ENCODE measurements at places on chromosomes 11 and 22.

GRCh38 chr11:74620531-74620930 lies 28.1 kb downstream of the POLD3 start:
- DNase-seq, result no peak

DNA sequence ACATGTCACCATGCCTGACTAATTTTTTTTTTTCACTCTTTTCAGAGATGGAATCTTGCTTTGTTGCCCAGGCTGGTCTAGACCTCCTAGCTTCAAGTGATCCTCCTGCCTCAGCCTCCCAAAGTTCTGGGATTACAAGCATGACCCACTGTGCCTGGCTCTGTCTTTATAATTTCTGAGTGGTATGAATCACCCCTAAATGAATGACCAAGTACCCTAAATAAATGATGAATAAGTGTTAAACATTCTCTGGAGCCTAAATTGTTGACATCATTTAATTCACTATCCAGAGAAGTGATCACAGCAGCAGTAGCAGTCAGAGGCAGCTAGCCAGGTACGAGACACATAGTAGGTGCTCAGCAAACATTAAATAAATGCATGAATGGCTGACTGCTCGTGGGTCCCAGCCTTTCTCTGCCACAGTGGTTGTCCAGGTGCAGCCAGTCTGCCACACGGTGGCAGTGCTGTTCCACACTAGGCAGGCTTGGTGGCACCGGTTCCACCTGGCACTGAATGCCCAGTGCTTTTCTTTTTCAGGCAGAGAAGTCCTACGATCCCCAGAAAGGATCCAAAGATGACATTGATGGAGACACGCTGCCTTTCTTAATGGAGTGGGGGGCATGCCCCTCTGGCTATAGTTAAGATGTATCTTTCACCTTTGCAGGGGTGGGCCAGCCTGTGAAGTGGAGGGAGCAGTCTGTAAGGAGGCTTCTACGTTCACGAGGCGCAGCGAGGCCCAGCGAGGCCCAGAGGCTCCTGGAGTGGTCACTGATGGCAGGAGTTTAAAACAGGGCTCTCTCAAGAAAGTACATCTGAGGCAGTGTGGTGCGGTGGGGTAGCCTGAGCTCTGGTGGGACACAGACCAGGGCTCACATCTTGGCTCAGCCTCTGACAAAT lies 8.7 kb upstream of the TTC12 start:
- peak; percentile 80 for DNase-seq

DNA sequence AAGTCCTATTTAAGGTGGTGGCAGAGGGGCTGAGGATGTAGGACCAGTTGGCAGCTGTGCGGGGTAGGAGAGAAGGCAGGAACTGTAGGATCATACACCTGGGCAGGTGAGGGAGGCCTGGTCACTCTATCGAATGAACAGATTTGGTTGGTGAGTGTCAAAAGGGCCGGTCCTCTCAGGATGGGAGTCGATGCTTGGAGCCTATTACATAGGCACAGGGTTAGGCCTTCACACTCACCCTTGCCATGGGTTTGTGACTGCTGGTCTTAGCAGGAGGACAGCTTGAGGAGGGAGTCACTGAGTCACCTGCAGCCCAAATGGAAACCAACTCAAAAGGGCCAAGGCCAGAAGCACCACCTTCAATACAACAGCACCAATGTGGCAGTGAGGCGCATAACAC lies 80.2 kb upstream of the NARS2 start:
- DNase-seq, result no peak

- DNase-seq, result no peak
Observed at GRCh38 chr11:133230431-133230830, 301.9 kb downstream of the OPCML start.

DNA sequence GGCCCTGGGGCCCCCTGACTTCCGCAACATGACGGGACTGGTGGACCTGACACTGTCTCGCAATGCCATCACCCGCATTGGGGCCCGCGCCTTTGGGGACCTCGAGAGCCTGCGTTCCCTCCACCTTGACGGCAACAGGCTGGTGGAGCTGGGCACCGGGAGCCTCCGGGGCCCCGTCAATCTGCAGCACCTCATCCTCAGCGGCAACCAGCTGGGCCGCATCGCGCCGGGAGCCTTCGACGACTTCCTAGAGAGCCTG lies 992 bp downstream of the LRFN4 start:
- no peak for DNase-seq

- DNase-seq, result no peak
Observed at GRCh38 chr11:8066911-8067455, 14.0 kb upstream of the TUB start.

DNA sequence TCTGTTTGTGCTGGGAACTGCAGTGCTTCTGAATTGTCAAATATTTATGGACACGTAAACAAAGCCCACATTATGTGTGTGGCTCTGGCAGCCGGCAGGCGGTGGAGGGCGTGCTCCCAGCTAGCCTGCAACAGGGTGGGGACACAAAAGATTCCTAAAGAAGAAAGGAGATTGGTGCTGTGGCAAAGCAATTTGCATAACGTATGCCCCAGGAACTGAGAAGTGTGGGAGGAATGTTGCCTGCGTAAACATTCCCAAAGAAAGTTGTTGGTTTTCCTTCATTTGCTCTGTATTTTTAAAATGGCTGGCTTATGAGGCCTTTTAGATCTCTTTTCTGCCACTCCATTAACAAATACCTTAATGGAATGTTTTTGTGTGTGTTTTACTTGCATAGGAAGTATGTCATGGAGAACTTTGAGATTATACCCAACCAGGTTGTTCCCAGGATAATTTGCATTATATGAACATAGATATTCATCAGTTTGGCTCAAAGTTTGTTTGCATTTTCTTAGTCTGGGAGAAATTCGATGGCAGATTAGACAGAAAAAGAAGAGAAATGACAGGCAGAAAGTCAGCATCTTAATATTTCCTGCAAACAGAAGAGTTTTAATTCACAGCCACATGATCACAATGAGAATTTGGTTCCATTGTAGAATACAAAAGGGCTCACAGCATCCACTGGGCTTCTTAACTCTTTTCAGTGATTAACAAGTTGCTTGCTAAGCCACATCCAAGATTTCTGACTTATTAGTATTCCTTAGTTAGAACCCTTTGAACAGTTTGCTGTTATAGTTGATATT lies 41.8 kb upstream of the DLAT start:
- DNase-seq, result no peak

All from hematopoietic multipotent progenitor cell treated with erythropoietin and hydrocortisone succinate and interleukin-3 and kit ligand, for 6 days (in vitro differentiated cells).